Upper lobe of right lung (tissue), 1 donor: ENCODE measurements at places on chromosomes 16 and 17. TPM values are rescaled to one million over a fixed set of nuclear protein-coding genes. Genes with fewer than 3 reads are reported as not detected.

DNA sequence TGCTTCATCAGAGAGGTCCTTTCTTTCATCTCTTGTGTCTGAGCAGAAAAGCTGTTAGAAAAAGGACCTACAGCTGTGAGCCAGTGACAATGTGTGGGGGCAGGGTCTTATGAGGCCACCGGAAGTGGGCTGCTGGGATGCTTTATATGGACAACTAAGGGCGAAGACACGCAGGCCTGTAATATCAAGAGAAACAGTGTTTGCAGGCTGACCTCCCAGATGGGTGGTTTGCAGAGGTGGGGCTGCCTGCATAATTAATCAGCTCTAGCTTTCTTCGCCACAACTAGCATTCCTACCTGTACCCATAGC lies 30.4 kb upstream of the SALL1 start:
- no peaks in the 10 kb centered on the region for H3K36me3 ChIP-seq
- H3K27ac ChIP-seq = no peak overlapping the region
- H3K4me1 ChIP-seq = no peaks in the 10 kb centered on the region
- H3K4me3 ChIP-seq = no peak overlapping the region
- H3K27me3 ChIP-seq = no peaks in the 10 kb centered on the region

DNA sequence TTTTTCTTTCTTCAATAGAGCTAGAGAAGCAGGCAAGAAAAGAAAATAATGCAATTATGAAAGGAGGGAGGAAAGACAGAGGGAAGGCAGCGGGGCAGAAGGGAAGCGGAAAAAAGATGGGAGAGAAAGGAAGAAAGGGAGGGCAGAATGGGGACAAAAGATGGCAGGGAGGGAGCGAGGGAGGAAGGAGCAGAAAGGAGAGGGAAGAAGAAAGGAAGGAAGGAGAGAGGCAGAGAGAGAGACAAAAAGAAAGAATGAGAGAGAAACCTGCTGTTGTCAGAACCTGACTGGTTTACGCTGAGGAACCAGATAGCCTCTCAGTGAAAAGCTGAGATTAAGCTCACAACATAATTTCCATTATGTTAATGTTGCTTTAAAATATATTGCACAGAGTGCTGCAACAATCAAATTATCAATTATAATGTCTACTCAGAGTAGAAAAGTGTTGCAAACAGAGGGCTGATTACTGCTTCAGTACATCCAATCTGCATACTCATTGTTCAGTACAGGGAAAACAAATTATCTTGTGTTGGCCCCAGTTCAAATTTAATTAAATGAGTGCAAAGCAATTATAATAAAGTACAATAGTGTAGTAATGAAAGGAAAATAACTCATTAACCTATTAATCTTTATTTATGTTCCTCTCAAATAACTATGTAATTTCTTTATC lies 32.0 kb upstream of the TOX3 start:
- no peak overlapping the region for H3K4me3 ChIP-seq
- no peaks in the 10 kb centered on the region for H3K27me3 ChIP-seq
- no peaks in the 10 kb centered on the region for H3K36me3 ChIP-seq
- H3K27ac ChIP-seq = no peak overlapping the region
- no peaks in the 10 kb centered on the region for H3K4me1 ChIP-seq
- DNase-seq = no peak

GRCh38 chr16:57918994-57919393 lies 51.9 kb downstream of the CNGB1 start:
- no peaks in the 10 kb centered on the region for H3K4me1 ChIP-seq
- H3K27ac ChIP-seq = no peak overlapping the region
- H3K36me3 ChIP-seq = no peaks in the 10 kb centered on the region
- DNase-seq = no peak
- H3K27me3 ChIP-seq = no peaks in the 10 kb centered on the region
- no peak overlapping the region for H3K4me3 ChIP-seq

GRCh38 chr16:85687651-85688471 lies 893 bp downstream of the GINS2 start:
- no peaks in the 10 kb centered on the region for H3K36me3 ChIP-seq
- no peak overlapping the region for H3K27ac ChIP-seq
- peak overlapping the region; percentile 59 for H3K4me3 ChIP-seq

DNA sequence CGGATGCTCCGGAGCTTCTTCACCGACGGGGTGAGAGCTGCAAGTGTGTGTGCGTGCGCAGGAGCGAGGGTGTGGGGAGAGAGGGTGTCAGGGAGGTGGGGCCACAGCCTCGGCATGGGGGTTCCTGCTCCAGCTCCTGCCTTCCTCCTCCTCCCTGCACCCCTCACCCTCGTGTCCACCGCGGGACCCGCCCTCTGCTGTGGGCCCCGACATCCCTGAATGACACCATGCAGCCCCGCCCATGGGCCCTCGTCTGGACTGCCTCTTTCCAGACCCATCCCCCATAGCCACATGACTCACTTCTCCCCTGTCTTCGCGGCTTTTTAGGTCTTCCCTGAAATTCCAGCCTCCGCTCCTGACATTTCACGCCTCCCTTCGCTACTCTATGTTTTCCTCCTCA lies 41.6 kb downstream of the ARHGAP23 start:
- no peak for DNase-seq
- peaks cover 20% of the 10 kb centered on the region for H3K36me3 ChIP-seq
- no peak overlapping the region for H3K4me3 ChIP-seq
- H3K4me1 ChIP-seq = peaks cover 24% of the 10 kb centered on the region

- no peaks in the 10 kb centered on the region for H3K36me3 ChIP-seq
- no peak overlapping the region for H3K4me3 ChIP-seq
- DNase-seq = no peak
These were observed 129.7 kb upstream of the PMFBP1 start for GRCh38 chr16:72301523-72302236.

DNA sequence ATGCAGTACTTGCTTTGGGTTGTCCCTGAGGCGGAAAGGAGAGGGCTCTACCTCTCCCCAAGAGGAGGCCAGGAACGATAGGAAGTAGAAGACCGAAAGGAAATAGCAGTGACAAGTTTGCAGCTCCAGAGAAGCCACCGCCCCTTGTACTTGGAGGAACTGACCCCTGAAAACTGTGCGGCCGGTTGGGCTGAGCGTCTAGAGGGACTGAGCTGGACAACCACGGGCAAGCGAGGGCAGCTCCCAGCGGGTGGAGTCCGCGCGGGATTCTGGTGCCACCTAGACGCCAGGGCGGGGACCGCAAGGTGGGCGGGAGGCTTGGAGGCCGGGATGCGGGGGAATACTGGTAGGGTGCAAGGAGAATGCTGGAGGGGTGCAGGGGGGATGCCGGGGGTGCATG lies 1.3 kb upstream of the SLC6A4 start:
- peak overlapping the region; percentile 42 for H3K4me3 ChIP-seq
- no peak overlapping the region for H3K27ac ChIP-seq
- no peaks in the 10 kb centered on the region for H3K36me3 ChIP-seq
- peaks cover 35% of the 10 kb centered on the region for H3K27me3 ChIP-seq
- DNase-seq = peak; percentile 83

GRCh38 chr17:76866774-76867577 lies 1.2 kb upstream of the MGAT5B start:
- H3K4me1 ChIP-seq = peaks cover 7% of the 10 kb centered on the region
- no peak for DNase-seq
- H3K27me3 ChIP-seq = peaks cover 33% of the 10 kb centered on the region
- no peak overlapping the region for H3K27ac ChIP-seq
- no peak overlapping the region for H3K4me3 ChIP-seq

GRCh38 chr16:21260870-21261791 lies 17.0 kb downstream of the CRYM start:
- no peak for DNase-seq
- H3K4me3 ChIP-seq = no peak overlapping the region
- no peaks in the 10 kb centered on the region for H3K36me3 ChIP-seq
- no peaks in the 10 kb centered on the region for H3K4me1 ChIP-seq

DNA sequence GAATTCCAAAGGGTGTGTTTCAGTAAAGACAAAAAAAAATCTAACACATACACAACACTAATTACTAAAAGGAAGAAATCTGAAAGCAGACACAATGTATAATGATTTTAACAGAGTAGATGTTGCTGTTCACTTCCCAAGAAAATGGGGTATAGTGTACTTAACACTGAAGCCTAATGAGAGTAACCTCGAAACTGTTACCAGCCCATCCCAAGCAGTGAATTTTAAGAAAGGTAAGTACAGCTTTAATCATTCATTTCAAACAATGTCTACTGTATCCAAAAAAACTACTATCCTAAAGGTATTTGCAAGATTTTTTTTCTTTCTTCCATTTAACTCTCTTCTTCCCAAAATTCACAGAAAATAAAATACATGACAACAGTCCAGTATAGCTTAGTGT lies 8.3 kb downstream of the GRB2 start:
- no peak overlapping the region for H3K27ac ChIP-seq
- H3K36me3 ChIP-seq = no peaks in the 10 kb centered on the region
- no peak for DNase-seq
- no peaks in the 10 kb centered on the region for H3K27me3 ChIP-seq

GRCh38 chr17:44906763-44907728 lies 7.8 kb upstream of the EFTUD2 start:
- no peak overlapping the region for H3K27ac ChIP-seq
- H3K4me1 ChIP-seq = peaks cover 6% of the 10 kb centered on the region
- DNase-seq = no peak
- H3K4me3 ChIP-seq = no peak overlapping the region
- H3K36me3 ChIP-seq = no peaks in the 10 kb centered on the region

DNA sequence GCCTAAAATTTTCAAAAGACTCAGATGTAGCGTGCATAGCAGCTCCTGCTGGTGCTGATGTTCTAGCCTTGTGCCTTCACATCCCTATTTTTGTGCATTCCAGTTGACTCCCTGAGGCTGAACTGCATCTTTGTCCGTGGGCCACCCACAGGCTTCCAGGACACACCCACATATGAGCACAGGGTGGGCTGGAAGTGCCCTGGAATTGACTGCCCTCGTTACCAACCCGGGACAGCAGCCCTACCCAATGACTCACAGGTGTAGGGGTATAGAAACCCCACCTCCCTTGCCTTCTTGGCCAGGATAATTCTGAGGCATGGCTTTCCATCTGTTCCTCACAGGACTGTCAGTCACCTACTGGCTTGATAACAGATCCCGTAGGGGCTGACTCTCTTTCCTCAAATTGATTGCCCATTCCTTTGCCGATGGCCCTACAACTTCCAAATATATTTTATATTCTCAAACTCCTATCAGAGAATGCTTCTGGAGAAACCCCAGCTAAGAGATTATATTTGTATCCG lies 65.9 kb upstream of the CDH13 start:
- no peaks in the 10 kb centered on the region for H3K4me1 ChIP-seq
- H3K36me3 ChIP-seq = no peaks in the 10 kb centered on the region
- no peaks in the 10 kb centered on the region for H3K27me3 ChIP-seq
- no peak for DNase-seq

- no peak overlapping the region for H3K4me3 ChIP-seq
- DNase-seq = no peak
- no peak overlapping the region for H3K27ac ChIP-seq
- no peaks in the 10 kb centered on the region for H3K4me1 ChIP-seq
These were observed 1.5 kb upstream of the KRT23 start for GRCh38 chr17:40938981-40939380.

GRCh38 chr17:68175905-68176304 lies 71.9 kb upstream of the AMZ2 start:
- no peak for DNase-seq
- H3K27me3 ChIP-seq = no peaks in the 10 kb centered on the region
- H3K4me3 ChIP-seq = no peak overlapping the region
- H3K36me3 ChIP-seq = no peaks in the 10 kb centered on the region
- no peaks in the 10 kb centered on the region for H3K4me1 ChIP-seq

- H3K27ac ChIP-seq = no peak overlapping the region
- no peaks in the 10 kb centered on the region for H3K27me3 ChIP-seq
- H3K36me3 ChIP-seq = peaks cover 6% of the 10 kb centered on the region
- no peak overlapping the region for H3K4me3 ChIP-seq
- peaks cover 14% of the 10 kb centered on the region for H3K4me1 ChIP-seq
These were observed 5.9 kb downstream of the FAHD1 start for GRCh38 chr16:1832838-1833454.

- H3K27ac ChIP-seq = no peak overlapping the region
- peaks cover 25% of the 10 kb centered on the region for H3K27me3 ChIP-seq
- DNase-seq = peak; percentile 37
- no peaks in the 10 kb centered on the region for H3K4me1 ChIP-seq
These were observed 133.6 kb upstream of the CRHR1 start for GRCh38 chr17:45650561-45650960.

- H3K4me3 ChIP-seq = no peak overlapping the region
- no peaks in the 10 kb centered on the region for H3K36me3 ChIP-seq
- no peak overlapping the region for H3K27ac ChIP-seq
- DNase-seq = no peak
These were observed 20.7 kb downstream of the ADAP2 start for GRCh38 chr17:30942308-30943079.

DNA sequence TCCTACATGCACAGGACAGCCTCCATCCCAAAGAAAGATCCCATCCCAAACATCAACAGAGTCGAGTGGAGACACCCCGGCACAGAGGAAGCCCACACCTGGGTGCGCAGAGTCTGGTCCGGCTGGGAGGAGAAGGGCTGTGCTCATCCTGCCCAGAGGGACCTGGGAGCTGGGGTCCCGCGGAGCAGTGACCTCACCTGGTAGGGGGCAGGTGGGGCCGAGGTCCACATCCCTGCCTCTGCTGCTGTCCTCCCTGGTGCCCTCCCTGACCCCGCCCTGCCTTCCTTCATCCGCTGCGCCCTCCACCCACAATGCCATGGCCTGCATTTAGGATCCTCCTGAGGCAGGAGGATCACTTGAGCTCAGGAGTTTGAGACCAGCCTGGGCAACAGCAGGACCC lies 2.9 kb downstream of the C16orf90 start:
- no peak overlapping the region for H3K27ac ChIP-seq
- no peak overlapping the region for H3K4me3 ChIP-seq
- H3K4me1 ChIP-seq = no peaks in the 10 kb centered on the region
- DNase-seq = no peak
- H3K36me3 ChIP-seq = no peaks in the 10 kb centered on the region

DNA sequence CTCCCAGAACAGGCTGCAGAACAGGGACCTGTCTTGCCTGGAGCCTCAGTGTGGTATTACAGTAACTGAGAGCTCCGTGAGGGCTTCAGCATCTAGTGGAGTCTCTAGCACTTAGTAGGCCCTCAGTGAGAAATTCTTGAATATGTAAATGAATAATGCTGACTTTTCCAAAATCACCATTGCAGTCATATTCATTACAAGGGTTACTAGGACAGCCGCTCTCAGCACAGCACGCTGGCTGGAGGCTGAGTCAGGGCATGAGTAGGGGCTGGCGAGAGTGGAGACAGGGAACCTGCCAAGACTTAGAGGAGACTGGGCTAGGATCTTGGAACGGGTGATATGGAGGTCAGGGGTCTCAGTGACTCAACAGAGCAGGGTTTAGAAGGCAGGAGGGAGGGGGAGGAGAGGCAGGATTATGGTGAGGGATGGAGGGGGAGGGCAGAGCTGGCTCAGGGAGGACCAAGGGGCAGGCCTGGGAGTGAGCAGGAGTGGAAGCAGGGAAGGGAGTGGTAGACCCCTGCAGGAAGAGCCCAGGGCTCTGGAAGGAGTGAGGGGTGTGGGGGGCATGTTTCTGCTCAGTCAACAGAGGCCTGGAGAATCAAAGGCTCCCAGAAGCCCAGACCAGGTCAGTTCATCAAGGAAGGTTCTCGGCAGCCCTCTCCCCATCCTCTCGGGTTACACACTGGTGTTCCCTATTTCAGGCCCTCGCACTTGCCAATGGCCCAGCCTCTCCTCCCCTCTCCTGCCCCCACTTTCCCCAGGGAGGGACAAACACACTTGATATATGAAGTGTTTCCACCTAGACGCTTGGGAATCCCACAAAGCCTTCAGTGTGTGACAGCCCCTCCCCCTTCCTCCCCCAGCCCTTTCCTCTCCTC lies 42.3 kb downstream of the FZD2 start:
- no peaks in the 10 kb centered on the region for H3K36me3 ChIP-seq
- H3K4me1 ChIP-seq = no peaks in the 10 kb centered on the region
- H3K27ac ChIP-seq = no peak overlapping the region
- H3K4me3 ChIP-seq = no peak overlapping the region

Gene NXPH3
- 6.3 TPM for total RNA-seq

Gene TBC1D3C
- not detected for total RNA-seq

Gene ACSM5
- 4.5 TPM for total RNA-seq

Gene RASL10B
- total RNA-seq = 2.2 TPM

Gene ANKRD40
- total RNA-seq = 57.7 TPM

Gene TBC1D16
- 21.7 TPM for total RNA-seq

Gene SETD6
- total RNA-seq = 22.0 TPM

Gene KRTAP1-1
- not detected for total RNA-seq

Gene GGT6
- total RNA-seq = 5.6 TPM

Gene METTL22
- total RNA-seq = 38.6 TPM
